ENCODE measurements at places on chromosomes 2 and 18.

- no peak for DNase-seq
Observed at GRCh38 chr2:176193048-176193447, 4.6 kb downstream of the HOXD1 start.

DNA sequence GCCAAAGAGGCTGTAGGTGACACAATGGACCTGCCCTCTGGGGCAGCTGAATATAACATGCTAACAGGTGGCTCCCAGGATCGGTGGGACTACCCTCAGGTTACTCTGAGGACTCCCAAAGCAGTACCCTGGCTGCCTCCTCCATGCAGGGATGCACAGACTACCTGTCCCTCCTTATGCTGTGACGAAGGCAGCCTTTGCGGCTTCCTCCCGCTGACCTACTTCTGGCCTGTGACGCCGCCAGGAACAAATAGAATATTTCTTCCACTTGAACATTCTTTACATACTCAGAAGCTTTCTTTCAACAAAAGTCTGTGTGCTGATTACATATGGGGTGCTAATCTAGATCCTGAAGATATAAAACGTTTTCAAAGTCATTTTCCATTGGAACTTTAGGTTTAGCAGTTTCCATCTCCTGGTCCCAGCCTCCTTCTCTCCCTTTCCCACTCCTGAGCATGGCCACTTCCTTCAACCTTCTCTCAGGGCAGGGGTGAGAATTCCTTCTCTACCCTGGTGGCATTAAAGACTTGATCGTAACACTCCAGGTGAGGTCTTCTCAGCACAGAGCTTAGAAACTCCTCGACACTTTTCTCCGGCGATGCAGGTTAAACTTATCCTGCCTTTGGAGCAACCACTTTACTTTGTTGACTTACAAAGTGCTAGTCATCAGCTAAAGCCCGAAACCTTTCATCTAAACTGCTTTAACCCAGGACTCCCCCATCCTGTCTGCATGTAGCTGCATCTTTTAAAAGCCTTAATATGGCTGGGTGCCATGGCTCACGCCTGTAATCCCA, 58.9 kb upstream of the STK17B start:
- DNase-seq = peak; percentile 84

DNA sequence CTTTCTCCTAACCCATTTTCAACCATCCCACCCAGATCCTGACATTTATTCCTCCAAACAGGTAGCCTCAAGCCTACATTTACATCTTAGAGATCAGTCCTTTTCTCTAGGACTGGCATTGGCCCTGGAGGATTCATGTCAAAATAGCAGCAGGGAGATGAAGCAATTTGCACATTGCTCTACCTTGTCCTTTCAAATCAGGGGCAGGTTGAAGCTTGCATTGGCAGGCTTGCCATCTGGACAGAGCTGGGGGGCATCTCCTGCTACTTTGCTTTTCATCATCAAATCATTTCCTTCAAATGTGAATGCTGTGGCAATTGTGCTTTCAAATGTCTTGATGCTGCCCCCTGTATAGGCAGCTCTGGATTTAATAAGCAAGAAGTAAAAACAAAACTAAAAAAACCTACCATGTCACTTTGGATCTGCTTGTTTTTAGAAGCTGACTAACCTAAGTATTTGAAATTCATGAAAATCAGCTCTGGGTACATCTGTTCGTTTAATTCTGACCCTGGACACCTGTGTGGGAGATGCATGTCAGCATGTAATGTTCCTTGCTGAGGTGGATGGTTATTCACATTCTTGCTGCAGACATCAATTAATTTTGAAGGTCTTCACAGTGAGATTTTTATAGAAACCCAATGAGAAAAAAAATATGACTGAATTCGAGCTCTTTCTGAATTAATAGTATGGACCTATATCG, 47.9 kb downstream of the KIF5C start:
- no peak for DNase-seq

DNA sequence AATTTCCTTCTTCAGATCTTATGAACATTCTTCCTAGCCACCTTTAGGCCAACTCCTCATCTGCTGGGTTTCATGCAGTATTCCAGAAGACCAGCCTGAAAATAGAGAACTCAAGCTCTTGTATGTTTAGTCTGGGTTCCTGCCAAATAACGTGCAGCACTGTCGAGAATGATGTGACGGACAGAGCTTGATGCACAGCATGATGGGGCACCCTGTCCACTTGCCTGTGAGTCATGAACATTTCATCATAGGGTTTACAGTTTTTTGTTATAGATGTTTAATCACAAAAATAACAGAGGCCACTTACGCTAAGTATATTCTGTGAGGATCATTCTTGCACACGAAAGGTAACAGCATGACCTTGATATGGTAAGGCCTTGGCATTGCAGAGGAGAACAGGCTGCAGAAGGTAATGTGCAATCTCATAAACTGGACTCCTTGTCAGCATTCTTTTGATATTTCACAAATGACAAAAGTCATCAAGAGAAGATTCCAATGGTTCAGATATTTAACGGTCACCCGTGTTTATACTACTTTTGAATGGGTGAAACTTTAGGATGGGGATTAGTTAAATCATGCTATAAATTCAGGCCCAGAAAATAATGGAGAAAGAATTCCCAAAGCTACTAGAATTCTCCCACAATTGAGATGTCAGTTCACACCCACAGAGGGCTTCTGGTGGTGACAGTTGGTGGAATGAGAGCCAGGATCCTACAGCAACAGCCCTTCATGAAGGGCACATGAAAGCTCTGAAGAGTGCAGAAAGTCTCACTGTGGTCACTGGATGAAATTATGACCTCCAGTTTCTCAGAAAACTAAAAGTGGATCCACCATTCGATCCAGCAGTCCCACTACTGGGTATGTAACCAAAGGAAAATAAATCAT, 396.1 kb upstream of the RAB12 start:
- no peak for DNase-seq

GRCh38 chr2:184890311-184890710, 292.0 kb downstream of the ZNF804A start:
- no peak for DNase-seq

DNA sequence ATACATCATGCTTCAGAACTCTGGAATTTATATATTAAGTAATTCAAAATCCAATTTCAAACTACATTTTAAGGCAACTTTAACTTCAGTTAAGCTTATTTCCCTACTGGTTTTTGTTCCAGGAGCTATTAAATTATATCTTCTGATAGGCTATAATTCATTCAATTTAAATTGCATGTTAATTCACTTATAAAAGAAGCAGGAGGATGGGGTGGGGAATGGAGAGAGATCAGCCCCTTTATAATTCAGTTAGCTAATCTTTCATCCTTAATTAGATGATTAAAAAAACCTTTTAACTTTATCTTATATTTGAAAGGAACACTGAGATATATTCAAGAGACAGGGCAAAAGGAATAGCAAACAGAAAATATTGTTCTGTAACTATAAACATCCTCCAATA, 86.8 kb downstream of the AKAIN1 start:
- no peak for DNase-seq

- DNase-seq = no peak
Observed at GRCh38 chr2:188435115-188435514, 143.4 kb downstream of the GULP1 start.

GRCh38 chr2:143652692-143653091, 523.5 kb downstream of the ARHGAP15 start:
- DNase-seq = no peak

DNA sequence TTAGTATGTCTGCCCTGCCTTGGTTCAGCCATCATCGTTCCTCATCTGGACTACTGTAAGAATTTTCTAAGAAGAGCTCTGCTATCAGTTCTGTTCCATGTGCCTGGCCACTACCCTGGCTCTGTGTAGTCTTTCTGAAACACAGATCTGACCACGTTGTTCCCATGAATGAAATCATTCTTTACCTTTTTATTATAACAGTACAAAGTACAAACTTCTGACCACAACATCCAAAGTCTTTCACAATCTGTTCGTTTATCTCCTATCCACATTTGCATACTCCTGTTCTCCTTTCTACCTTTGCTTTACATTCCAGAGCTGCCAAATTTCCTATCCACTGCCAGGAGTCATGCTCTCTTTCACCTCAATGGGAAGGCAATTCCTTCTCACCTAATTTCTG, 284.6 kb upstream of the LRP1B start:
- DNase-seq = no peak

- DNase-seq = no peak
Observed at GRCh38 chr2:109638795-109639194, 24.6 kb downstream of the SOWAHC start.

GRCh38 chr2:97963079-97963406, 32.7 kb downstream of the TMEM131 start:
- DNase-seq = no peak

GRCh38 chr2:3257826-3258225, 119.8 kb downstream of the EIPR1 start:
- DNase-seq = no peak

DNA sequence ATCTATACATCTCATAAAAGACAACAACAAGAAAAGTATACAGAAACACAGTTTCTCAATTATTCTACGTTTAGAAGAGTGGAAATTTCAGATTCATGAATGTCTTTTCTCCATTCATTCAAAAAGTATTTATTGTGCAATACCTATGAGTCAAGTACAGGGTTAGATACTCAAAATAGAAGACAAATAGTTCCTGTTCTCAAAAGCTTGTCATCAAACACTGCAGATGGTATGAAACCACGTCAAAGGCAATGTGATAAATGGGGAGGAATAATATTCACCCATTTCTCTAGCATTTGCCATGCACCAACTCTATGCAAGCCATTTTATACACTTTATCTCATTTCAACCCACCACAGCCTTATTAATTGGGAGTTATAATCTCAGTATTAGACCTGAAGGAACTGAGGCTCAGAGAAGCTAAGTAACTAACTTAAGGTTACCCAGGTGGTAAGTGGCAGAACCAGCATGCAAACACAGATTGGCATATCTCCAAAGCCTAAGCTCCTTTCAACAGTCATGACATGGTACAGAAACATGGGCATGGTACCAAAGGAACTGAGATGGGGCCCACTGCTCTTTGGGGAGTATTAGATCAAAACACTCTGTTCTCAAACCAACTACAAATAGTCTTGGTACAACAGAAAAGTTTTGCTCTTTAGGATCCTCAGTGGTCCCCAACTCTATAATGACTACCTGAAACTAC, 67.2 kb upstream of the NPAS2 start:
- no peak for DNase-seq
